Activated CD4-positive, alpha-beta T cell treated with anti-CD3 and anti-CD28 coated beads for 48 hours (primary cell): ENCODE measurements at places on chromosomes 2 and 18.
A peak's percentile ranks its signal among the peaks of the same experiment; 100 is the strongest.

DNA sequence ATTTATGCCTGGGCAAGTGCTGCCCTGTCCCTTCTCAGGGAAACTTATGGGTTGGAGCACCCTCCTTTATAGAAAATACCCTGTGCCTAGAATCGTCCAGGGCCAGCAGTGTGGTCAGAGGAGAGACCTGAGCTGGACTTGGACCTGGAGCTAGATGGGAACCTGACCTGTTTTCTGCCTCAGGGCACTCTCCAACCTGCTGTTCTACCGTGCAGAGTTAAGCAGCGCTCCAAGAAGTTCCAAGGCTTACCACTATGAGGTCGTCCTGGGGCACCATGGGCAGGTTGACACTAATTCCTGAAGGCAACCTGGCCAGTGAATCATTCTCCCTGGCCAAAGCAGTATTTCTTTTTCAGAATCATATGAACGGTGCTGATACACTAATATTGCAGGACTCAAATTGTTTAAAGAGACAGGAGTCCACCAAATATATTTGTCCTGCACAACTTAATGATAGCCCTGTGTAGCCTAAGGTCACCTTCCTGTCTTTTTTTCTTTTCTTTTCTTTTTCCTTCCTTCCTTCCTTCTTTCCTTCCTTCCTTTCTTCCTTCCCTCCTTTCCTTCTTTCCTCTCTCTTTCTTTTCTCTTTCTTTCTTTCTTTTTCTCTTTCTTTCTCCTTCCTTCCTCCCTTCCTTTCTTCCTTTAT is 455.4 kb upstream of the HNMT start:
- DNase-seq: no peak

DNA sequence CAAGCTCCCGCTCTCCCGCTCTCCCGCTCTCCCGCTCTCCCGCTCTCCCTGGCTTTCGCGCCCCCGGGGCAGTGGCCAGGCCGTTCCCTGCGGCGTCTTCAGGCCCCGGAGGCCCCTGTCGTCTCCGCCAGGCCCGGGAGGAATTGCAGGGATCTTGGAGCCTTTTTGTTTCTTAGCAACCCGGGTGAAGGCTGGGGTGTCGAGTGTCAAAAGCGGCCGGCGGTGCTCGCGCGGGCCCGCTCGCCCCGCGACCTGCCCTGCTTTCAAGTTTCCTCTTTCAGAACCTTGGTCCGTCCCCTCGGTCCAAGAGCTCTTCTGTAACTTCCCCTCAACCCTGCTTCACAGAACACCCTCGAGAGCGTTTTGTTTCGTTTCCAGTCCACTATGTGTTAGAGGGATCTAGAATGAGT is 1.4 kb downstream of the RNF138 start:
- peak; percentile 47 for DNase-seq

- DNase-seq: no peak
Observed at GRCh38 chr2:225040142-225040541, 2.1 kb downstream of the DOCK10 start.

GRCh38 chr2:217307023-217307422 is 447.2 kb upstream of the TNP1 start:
- DNase-seq: no peak

GRCh38 chr2:144317071-144317738 is 202.7 kb downstream of the ZEB2 start:
- no peak for DNase-seq

DNA sequence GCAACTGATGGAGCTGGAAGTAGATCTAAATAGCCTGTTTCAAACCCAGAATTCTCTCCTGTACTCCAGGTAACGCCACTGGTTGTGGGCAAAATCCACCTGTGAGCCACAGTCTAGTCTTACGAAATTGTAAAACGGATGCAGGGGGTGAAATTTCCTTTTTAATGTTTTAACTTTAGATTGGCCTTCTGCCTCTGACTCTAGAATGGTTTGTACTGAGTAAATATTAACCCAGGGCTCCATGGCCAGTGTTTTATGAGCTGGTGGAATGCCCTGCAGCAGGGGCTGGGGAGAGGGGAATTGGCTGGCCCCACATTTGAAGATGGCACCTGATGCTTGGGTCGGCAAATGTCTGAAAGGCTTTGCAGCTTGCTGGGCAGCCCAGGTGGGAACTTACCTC is 156.6 kb downstream of the MYCN start:
- no peak for DNase-seq

DNA sequence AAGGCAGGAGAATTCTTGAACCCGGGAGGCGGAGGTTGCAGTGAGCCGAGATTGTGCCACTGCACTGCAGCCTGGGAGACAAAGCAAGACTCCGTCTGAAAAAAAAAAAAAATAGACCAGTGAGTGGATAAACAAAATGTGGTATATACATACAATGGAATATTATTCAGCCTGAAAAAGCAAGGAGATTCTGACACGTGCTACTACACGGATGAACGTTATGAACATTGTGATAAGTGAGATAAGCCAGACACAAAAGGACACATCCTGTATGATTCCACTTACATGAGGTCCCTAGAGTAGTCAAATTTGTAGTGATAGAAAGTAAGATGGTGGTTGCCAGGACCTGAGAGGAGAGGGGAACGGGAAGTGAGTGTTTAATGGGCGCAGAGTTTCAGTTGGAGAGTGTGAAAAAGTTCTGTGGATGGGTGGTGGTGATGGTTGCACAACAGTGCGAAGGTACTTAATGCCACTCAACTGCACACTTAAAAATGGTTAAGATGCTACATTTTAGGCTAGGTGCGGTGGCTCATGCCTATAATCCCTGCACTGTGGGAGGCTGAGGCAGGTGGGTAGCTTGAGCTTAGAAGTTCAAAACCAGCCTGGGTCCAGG is 38.3 kb downstream of the NIFK start:
- peak; percentile 21 for DNase-seq
